ENCODE measurements at places on chromosomes 3 and 15.

DNA sequence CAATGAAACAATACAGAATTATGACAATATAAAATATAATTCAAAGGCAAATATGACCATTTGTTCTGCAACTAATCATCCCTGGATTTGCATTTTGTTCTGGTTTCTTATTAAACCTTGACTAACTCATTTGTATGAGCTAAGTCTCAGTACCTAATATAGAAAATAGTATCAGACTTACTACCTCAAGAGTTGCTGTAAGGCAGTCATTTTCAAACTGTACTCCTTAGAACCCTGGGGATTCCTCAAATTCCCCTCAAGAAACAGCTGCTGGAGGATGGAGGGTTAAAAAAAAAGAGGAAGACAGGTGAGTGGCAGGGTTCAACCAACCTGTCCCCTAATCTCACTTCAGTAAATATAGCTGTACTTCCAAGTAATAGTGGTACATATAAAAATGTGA lies 11.1 kb downstream of the ZBTB11 start:
- DNase-seq = no peak

- DNase-seq = no peak
Measured at GRCh38 chr3:63795438-63795837, 23.7 kb upstream of the C3orf49 start.

GRCh38 chr15:73959012-73959581 lies 32.8 kb downstream of the LOXL1 start:
- no peak for DNase-seq

DNA sequence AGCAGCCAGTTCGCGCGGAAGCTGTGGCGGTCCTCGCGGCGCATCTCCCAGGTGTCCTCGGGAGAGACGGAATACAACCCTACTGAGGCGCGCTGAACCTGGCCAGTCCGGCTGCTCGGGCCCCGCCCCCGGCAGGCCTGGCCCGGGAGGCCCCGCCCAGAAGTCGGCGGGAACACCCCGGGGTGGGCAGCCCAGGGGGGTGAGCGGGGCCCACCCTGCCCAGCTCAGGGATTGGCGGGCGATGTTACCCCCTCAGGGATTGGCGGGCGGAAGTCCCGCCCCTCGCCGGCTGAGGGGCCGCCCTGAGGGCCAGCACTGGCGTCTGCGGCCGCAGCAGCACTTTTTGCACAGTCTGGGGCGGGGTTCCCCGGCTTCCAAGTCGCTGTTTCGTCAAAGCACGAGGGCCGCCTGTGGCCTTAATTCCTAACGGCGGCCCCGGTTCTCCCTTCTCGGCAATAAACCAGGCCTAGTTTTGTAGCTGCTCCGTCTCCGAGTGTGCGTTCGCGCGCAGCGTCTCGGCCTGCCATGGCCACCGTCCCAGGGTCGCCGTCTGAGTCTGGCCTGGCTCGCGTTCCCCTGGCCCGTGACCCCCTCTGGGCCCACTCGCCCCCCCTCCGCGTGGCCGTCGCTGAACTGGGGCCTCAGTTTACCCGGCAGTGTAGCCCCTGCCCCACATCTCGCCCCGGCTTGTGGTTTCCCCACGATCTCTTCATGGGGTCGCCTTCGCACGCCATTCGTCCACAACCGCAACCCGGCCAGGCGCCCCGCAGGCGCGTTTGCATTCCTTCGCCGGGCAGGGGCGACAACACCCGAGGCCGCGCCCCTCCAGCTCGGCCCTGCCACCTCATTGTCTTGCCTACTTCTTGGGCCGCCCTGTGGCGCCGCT lies 30.0 kb downstream of the NBEAL2 start:
- peak; percentile 39 for DNase-seq

- DNase-seq = no peak
Measured at GRCh38 chr3:38616658-38617057, 32.8 kb downstream of the SCN5A start.

- DNase-seq = no peak
Measured at GRCh38 chr3:71006810-71007785, 576.4 kb downstream of the FOXP1 start.

GRCh38 chr3:98986073-98986472 lies 84.6 kb upstream of the DCBLD2 start:
- no peak for DNase-seq

- no peak for DNase-seq
Measured at GRCh38 chr15:101329867-101330380, 34.9 kb upstream of the SNRPA1 start.

DNA sequence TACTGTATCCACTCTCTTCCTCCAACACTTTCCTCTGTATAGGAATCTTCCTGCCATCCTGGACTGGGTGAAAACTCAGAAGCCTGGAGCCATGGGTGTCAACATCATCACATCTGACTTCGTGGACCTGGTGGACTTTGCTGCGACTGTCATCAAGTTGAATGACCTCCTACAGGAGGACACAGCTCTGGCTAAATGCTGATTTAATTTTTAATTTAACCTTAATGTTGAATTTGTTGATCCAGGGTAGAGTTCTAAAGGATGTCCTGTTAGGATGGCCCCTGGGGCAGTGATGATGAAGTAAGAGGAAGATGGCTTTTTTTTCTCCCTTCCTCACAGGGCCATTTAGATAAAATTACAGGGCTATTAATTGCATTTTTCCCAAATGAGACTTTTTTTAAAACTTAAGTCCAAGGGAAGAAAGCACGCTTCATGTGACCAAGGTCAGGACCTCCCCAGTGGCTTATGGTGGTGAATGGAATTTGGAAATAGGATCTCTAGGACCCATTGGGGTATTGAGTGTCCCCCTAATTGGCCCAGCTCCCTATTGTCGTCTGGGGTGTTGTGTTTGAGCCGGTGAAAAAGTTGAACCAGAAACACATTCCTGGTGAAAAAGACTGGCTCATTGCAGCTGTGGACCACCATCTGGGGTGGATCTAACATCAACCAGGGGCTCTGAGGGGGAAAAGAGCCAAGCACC lies 125.7 kb upstream of the ZBED2 start:
- no peak for DNase-seq

GRCh38 chr3:5707794-5708193 lies 520.3 kb downstream of the EDEM1 start:
- no peak for DNase-seq

DNA sequence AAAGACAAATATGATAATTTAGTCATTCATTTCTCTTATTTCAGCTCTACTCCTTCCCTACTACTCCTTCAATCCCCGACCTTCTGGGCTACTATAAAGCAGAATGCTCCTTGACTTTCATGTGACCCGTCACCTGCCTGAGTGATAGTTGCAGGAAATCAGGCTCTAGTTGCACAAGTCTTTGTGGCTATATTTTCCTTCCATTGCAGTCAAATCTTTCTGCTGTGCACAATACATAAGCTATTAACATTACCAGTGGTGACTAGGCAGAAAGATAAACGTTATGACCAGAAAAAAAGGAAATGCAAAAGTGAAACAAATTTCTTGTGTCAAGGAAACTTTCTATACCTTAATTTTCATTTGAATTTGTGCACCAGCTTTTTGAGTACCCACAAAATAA lies 2.3 kb downstream of the SUCNR1 start:
- DNase-seq = no peak

- no peak for DNase-seq
Measured at GRCh38 chr15:88646088-88646405, 7.2 kb downstream of the ISG20 start.

- no peak for DNase-seq
Measured at GRCh38 chr15:58498821-58499580, 67.2 kb downstream of the LIPC start.

DNA sequence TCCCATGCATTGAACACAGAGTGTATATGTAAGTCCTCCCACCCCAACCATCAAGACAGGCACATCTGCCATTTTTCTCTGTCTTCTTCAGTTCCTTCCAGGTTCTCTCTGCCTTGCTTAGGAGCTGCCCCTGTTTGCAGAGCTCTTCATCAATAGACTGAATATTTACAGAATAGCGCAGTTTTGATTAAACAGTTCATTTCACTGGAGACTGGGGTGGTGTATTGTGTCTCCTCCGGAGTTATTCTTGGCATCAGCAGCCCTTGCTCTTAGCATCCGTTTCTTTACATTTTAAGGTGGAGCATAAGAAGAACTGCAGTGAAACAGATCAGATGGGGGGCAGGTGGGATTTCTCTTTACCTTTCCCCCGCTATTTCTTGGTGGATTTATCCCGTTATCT lies 87.7 kb downstream of the LIPC start:
- no peak for DNase-seq

DNA sequence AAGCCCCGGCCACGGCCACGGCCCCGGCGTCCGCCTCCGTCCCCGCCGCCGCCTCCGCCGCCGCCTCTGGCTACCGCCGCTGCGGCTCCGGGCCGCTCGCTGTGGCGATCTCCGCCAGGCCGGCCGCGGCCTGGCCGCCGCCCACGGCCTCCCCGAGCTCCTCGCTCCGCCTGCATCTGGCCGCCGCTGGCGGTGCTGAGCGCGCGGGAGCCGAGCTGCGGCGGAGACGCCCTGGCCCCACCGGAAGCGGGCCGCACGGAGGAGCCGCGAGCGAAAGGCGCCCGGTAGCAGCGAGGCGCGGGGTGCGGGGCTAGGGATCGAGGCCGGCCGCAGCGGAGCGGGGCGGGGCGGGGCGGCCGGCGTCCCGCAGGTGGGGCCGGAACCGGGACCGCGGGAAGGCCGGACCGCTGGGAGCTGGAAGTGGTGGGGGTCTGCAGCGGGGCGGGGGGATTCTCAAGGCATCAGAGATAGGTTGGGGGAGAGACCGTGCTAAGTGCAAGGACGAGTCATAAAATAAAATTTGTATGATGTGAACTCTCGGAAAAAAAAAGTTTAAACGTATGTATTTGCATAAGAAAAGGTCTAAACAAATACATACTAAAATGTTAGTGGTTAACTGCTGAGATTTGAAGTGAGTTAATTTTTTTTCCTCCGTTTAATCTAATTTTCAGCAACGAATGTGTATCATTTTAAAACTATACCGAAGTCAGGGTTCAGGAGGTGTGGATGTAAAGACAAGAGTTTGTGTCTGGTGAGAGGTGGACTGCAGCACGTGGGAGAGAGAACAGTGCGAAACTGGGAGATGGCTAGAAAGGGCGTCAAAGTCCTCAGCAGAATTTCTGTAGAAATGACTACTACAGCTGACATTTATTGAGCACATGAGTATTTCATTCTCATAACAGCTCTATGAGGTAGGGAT lies at the start of gene AVEN:
AVEN (minus strand) TSS at position 334 of the 919 bp plus-strand sequence; CDS start at position 176, 158 bp downstream.
- no peak for DNase-seq

DNA sequence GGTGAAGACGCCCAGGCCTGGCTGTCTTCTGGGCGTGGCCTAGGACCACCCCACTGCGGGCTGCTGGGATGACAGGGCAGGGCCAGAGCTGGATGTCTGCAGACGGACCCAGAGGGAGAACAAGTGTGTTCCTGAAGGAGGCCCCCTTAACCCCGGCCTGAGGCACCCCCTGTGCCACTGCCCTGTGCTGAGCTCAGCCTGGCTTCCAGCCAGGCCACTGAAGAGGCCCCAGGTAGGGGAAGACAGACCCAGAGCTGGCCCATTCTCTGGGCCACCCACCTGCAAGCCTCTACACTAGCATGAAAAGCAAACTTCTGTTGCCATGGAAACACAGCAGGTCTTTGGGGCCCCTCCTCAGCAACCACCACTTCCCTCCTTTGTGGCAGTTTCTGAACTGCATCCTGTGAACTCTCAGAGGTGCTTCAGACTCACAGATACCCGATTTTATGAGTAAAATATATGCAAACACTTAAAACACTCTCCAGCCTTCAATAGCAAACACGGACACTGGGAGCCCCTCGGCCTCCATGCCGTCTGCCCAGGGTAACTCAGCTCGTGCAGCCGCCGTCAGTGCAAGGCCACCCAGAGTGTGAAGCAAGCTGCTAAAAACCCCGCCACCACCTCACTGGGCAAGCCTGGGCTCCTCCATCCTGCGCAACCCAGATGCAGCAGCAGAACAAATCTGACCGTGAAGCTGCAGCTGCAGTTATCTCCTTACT lies 42.5 kb downstream of the CMTM6 start:
- peak; percentile 34 for DNase-seq

DNA sequence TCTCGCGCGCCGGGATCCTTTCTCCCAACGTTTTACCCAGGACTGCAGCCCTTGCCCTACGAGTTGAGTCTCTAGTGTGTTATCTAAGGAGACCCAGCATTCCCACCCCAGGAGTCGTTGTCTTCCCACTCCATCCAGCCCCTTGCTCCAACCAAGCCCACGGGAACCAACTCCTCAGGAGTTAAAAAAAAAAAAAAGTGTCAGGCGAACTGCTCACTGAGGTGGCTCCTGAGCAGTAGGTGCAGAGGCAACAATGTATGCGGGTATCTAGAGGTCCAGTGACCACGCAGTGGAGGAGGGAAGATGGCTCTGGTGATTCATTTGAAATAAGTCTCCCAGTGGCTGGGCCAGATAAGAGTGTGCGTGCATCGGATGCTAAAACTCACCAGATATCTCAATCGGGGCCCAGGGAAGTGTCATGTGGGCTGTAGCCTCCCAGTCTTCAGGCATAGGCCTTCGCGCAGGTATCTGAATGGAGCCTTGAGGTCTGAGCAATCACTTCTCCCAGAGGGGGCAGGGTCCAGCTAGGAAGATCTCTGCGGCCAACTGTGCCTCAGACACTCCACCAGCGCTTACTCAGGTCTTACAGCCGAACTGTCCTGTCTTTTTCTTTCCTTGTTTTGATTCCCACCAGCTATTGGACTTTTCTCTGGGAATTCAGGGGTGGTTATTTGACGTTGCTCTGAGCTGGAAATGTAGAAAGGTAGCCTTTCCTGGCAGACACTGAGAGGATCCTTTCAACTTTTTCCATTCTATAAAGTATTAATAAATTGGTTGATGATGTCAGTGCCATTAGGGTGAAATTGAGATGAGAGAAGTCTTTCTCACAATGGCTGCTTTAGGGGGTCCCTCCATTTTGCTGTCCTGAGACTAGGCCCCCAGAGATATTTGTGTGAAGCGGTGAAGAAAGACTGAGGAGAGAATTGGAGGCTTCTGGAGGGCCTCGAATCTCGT lies 21.0 kb downstream of the ZIC4 start:
- DNase-seq = no peak

- DNase-seq = no peak
Measured at GRCh38 chr15:81303244-81304225, 20.4 kb downstream of the STARD5 start.

DNA sequence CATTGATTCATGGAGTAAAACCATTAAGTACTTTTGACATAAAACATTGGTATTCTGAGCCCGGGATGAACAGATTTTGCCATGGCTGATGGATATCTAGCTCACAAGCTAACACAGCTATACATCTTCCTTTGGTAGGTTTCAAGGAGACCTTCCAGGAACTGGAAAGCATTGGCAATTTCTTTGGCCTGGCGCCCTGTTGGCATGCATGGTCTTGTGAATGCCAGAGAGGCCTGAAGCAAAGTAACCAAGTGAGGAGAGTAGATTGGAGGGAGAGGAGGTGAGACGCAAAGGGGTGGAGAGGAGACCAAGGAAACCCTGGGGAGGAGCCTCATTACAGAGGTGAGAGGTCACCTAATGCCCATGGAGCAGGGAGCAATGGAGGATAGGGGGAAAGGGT lies 67.2 kb downstream of the SQOR start:
- DNase-seq = no peak

Measured in stimulated activated CD8-positive, alpha-beta memory T cell treated with anti-CD3 and anti-CD28 coated beads, Interleukin-4, amount 100 ng/mL, for 1 hour (primary cell).